A549 treated with GW870086 at 1 μM for 4 hours (cell line): ENCODE measurements at places on chromosomes 16 and 17. TPM values are rescaled to one million over a fixed set of nuclear protein-coding genes. Genes with fewer than 3 reads are reported as not detected.

TBC1D3L gene
- total RNA-seq: 9.6 to 13.3 TPM (median 12.9 TPM) in 5 replicates

CFAP97D1 gene
- total RNA-seq: 0.03 TPM in 1 of 5 replicates, not detected in the others

TBX6 gene
- total RNA-seq: 0.13 to 0.25 TPM (median 0.18 TPM) in 5 replicates

CA7 gene
- total RNA-seq: not detected in 5 replicates

CDH13 gene
- total RNA-seq: 0.02 to 0.03 TPM in 2 of 5 replicates, not detected in the others

LPO gene
- total RNA-seq: not detected in 5 replicates

UNC45B gene
- total RNA-seq: not detected in 5 replicates

KCNJ12 gene
- 1.2 to 1.6 TPM (median 1.5 TPM) in 5 replicates for total RNA-seq

ERBB2 gene
- total RNA-seq: 25.6 to 35.1 TPM (median 32.4 TPM) in 5 replicates

C16orf54 gene
- total RNA-seq: not detected in 5 replicates

KLHL10 gene
- total RNA-seq: not detected in 5 replicates

TRPV2 gene
- 0.35 to 0.78 TPM (median 0.55 TPM) in 5 replicates for total RNA-seq

BAHCC1 gene
- 7.0 to 10.2 TPM (median 9.2 TPM) in 5 replicates for total RNA-seq

NPB gene
- total RNA-seq: 0.27 to 0.84 TPM (median 0.53 TPM) in 5 replicates

GAS2L2 gene
- total RNA-seq: 0.07 to 0.12 TPM (median 0.09 TPM) in 3 of 5 replicates, not detected in the others

KRTAP17-1 gene
- not detected in 5 replicates for total RNA-seq

CBX1 gene
- total RNA-seq: 75.9 to 94.0 TPM (median 81.0 TPM) in 5 replicates

TNFSF13 gene
- total RNA-seq: 0.37 to 1.1 TPM (median 0.87 TPM) in 5 replicates

NPIPB13 gene
- total RNA-seq: 0.86 to 3.0 TPM (median 2.1 TPM) in 5 replicates

DHRS7C gene
- total RNA-seq: not detected in 5 replicates

IGFALS gene
- total RNA-seq: 0.06 TPM in 1 of 5 replicates, not detected in the others

FOXJ1 gene
- 0.34 to 0.76 TPM (median 0.55 TPM) in 5 replicates for total RNA-seq

JPH3 gene
- total RNA-seq: 1.3 to 2.2 TPM (median 1.9 TPM) in 5 replicates

CCDC200 gene
- total RNA-seq: not detected in 5 replicates

UTP4 gene
- 80.3 to 86.0 TPM (median 84.1 TPM) in 5 replicates for total RNA-seq

CCL8 gene
- total RNA-seq: 0.12 TPM in 1 of 5 replicates, not detected in the others

DNAI2 gene
- total RNA-seq: not detected in 5 replicates

SLC13A2 gene
- total RNA-seq: 0.10 to 0.18 TPM (median 0.14 TPM) in 5 replicates

OSBPL7 gene
- total RNA-seq: 11.2 to 18.1 TPM (median 16.4 TPM) in 5 replicates

BICDL2 gene
- not detected in 5 replicates for total RNA-seq

SLC4A1 gene
- 0.03 TPM in 1 of 5 replicates, not detected in the others for total RNA-seq

NLRC5 gene
- total RNA-seq: 3.3 to 4.9 TPM (median 4.1 TPM) in 5 replicates

TBC1D3 gene
- total RNA-seq: not detected in 5 replicates

WWP2 gene
- 21.0 to 22.9 TPM (median 22.3 TPM) in 5 replicates for total RNA-seq

ZNF286A gene
- 20.5 to 40.2 TPM (median 27.1 TPM) in 5 replicates for total RNA-seq

OMG gene
- total RNA-seq: not detected in 5 replicates

TMEM235 gene
- total RNA-seq: not detected in 5 replicates

TMEM219 gene
- 81.2 to 101 TPM (median 94.7 TPM) in 5 replicates for total RNA-seq

NKD1 gene
- 0.11 to 0.48 TPM (median 0.36 TPM) in 5 replicates for total RNA-seq

IRX5 gene
- total RNA-seq: 1.4 to 2.2 TPM (median 1.9 TPM) in 5 replicates

EVPLL gene
- not detected in 5 replicates for total RNA-seq
